AG09309 (cell line): ENCODE measurements at places on chromosomes 5 and 9.

- DNase-seq = no peak
Measured at GRCh38 chr5:147752666-147753290, 29.8 kb downstream of the JAKMIP2 start.

- DNase-seq = no peak
Measured at GRCh38 chr9:120531683-120532300, 48.2 kb downstream of the CDK5RAP2 start.

DNA sequence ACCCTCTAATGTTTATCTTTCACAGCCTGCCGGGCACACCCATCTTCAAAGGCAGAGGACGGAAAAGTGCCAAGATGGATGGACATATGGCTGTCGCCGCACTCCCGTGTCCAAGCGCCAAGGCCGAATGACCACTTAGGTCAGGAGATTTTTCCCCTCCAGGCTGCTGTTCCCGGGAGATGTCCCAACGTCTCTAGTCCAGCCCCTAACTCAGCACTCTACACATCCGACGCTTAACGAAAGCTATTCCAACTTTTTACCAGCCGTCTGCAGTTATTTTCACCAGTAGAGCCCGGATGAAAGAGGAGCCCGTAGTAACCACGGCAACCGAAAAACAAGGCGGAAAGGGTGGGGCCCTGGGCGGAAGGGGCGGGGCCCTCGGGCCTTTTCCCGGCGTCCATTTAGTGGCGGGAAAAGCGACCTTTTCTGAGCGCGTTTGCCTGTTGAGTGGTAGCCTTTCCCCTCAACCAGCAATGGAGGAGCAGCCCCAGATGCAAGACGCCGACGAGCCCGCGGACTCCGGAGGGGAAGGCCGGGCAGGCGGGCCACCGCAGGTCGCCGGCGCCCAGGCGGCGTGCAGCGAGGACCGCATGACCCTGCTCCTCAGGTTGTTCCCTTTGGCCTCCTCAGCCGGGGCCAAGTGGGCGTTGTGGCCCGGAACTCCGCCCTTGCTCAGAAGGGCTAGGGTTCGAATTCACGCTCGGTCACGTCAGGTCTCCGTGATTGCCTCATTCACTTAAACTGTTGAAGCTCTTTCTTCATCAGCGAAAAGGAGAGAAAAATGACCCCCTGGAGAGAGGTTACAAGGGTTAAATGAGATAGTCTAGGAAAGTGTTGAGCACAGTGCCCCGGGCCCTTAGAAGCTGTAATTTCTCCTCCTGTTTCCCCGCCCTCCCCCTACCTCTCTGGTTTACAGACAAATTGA lies at the start of gene CENPH:
CENPH (plus strand) TSS at position 422 of the 925 bp plus-strand sequence; CDS start at position 474, 52 bp downstream.
- peak; percentile 49 for DNase-seq

GRCh38 chr5:124061068-124061430 lies 549.1 kb downstream of the CSNK1G3 start:
- DNase-seq = no peak

DNA sequence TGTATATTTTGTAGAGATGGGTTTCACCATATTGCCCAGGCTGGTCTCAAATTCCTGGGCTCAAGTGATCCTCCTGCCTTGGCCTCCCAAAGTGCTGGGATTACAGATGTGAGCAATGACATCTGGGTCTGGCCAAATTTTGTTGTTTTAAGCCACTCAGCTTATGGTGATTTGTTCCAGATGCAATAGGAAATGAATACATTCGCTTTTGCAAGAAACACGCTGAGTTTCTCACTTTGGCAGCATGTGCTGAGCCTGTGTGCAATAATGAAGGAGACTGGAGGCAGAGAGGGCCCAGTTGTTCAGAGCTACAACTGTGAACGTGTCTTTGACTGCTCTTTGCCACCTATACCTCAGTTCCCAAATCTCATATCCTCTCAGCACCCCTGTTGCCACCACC lies 56.4 kb downstream of the KIF4B start:
- no peak for DNase-seq

- DNase-seq = peak; percentile 55
Measured at GRCh38 chr5:150278916-150279315, 10.7 kb downstream of the CAMK2A start.
